ENCODE measurements at places on chromosomes 4 and X.

GRCh38 chrX:129781680-129782495, 2.1 kb downstream of the SASH3 start:
- DNase-seq, result no peak

DNA sequence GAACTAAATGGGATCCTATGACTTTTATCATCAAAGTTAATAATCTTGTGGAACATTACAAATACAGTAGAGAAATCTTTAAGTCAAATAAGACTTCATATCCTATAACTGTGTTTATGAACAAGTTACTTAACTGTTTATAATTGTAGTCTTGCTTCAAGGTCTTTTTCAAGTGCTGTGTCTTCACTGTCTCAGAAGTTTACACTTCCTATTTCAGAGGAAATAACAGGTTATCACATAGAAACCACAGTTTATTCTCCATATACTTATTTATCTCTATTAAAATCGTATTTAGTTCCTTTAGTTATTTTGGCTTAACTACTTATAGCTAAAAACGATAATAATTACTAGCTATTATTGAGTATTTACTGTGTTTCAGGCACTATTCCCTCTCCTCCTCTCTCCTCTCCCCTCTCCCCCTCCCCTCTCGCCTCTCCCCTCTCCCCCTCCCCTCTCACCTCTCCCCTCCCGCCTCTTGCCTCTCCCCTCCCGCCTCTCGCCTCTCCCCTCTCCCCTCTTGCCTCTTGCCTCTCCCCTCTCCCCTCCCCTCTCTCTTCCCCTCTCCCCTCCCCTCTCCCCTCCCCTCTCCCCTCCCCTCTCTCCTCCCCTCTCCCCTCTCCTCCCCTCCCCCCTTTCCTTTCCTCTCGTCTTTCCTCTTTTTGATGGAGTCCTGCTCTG, 63.7 kb downstream of the RBPJ start:
- DNase-seq, result no peak

DNA sequence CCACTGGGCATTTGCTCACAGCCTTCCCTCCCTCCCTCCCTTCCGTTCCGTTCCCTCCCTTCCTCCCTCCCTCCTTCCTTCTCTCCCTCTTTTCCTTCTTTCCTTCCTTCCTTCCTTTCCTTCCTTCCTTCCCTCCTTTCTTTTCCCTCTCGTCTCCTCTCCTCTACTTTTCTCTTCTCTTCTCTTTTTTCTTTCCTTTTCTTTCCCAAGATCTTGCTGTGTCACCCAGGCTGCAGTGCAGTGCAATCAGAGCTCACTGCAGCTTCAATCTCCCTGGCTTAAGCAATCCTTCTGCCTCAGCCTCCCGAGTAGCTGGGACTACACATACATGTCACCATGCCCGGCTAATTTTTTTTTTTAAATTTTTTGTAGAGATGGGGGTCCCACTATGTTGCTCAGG, 26.7 kb upstream of the ING2 start:
- DNase-seq, result no peak

DNA sequence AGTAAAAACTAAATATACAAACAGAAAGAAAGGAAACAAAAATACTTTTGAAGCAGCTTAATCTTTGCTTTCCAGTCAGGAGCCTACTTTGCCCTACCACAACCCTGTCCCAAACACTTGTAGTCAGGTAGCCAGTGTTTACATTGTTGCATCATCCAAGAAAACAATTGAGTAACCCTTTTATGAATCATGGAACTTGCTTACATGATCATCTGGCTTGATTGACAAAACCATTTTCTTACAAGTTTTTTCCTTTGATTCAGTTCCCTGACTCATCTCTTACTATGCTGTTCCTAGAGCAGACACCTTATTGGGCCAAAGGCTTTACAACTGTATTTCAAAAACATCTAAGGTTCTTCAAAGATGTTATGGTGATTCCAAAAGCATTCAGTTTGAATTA, 740.1 kb downstream of the KLHL13 start:
- no peak for DNase-seq

DNA sequence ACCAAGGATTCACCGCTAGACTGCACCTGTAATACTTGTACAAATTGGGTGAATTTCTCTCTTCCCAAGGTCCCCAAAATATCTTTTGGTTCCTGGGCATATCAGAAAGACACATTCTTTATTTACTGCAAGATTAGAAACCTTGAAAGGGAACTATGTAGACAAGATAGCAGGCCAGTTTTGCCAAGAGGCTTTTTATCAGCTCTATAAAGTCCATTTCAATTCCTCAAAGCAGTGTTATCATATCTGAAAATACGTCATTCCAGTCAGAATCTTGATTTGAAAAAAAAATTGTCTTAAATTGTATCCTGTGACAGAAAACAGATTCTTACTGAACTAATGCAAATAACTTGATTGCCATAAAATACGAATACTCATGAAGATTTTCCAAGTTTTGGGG, 37.0 kb upstream of the NSG1 start:
- no peak for DNase-seq

GRCh38 chr4:143288171-143288570, 48.5 kb upstream of the GAB1 start:
- DNase-seq, result no peak

DNA sequence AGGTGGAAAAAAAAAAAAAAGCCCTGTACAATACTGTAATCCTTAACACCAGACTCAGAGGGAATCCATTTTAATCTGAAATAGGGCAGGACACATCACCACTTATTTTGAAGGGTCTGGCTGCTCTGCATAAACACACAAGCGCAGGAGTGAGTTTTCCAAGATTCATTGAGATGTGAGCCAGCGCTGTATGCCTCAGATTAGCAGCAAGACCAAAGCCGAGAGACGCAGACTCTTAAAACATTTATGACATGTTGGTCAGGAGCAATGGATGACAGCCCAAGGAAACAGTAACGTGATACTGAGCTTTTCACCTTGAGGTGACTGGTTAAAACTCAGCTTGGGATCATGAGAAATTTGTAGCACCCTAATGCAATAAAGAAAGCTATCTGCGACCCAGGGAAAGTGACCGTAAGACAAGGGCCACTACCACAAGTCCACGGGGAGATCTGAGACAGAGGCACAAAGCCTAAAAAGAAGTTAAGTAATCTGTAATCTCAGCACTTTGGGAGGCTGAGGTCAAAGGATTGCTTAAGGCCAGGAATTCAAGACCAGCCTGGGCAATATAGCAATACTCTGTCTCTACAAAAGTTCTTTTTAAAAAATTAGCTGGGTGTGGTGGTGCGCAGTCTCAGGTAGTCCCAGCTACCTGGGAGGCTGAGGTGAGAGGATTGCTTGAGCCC, 210.6 kb downstream of the COL25A1 start:
- DNase-seq, result no peak
